ENCODE measurements at places on chromosomes 11 and 22. TPM values are rescaled to one million over a fixed set of nuclear protein-coding genes. Genes with fewer than 3 reads are reported as not detected.

DNA sequence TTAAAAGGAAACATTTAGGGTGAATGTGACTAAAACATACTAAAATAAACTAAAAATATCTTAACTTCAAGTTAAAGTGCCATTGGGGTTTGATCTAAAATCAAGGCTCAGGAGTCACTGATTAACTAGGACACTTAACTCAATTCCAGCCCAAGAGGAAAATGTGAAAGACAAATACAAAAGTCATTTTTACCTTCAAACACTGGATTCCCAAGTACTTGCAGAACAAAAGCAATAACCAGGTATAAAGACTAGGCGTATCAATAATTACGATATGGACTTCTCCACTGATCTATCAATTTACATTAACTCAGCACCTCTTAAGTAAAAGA, 15.6 kb downstream of the ALKBH8 start:
- no peak for DNase-seq

GRCh38 chr11:2908130-2908529, 21.1 kb downstream of the PHLDA2 start:
- no peak for DNase-seq

DNA sequence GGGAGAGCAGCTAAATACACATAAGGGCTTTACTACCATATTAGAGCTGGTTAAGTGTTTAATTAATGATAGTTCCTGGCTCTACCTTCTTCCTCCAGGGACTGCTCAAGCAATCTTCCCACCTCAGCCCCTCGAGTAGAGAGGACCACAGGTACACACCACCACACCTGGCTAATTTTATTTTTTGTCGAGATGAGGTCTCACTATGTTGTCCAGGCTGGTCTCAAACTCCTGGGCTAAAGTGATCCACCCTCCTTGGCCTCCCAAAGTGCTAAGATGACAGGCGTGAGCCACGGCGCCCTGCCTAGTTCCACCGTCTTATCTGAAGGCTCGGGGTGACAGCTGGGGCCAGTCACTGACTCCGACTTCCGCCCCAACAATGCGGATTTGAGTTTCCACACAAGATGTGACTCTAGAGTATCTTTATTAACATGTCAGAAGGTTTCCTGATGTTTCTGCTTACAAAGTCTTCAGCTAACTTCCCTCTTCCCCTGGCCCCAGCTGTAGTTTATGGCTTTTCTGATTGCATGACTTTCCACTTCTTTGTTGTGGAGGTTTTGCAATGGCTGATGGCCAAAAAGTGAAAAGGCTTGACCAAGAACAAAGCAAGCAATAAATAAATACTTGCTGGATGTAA, 16.8 kb downstream of the TPST2 start:
- DNase-seq: no peak

DNA sequence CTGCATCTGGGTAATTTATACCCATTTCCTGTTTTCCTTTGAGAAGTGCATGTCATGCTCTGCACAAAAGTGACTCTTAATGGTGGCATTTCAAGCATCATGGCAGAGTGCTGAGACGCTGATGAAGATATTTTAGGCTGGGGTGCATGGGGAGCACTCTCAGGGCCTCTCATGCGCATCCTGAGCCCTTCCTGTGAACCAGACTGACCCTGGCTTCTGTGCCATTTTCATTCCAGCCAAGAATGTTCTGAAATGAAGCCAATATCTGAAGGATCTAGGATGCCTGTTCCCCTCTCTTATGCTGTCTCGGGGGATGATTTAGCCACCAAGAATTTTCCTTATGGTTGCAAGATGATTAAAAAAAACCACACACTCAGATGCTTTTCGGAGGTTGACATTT, 61.5 kb downstream of the MIAT start:
- peak; percentile 70 for DNase-seq

GRCh38 chr11:130449996-130450769, 1.7 kb downstream of the ADAMTS15 start:
- no peak for DNase-seq

The CRYBA4 gene
- not detected for total RNA-seq

The MAPK8IP1 gene
- 2.6 TPM for total RNA-seq

All from MG63 (cell line).